ENCODE measurements at places on chromosomes 7 and 10. TPM values are rescaled to one million over a fixed set of nuclear protein-coding genes. Genes with fewer than 3 reads are reported as not detected.

The LGI1 gene
- 9.0 TPM for polyA plus RNA-seq

The C10orf62 gene
- 0.27 TPM for polyA plus RNA-seq

The CTAGE4 gene
- polyA plus RNA-seq: 3.7 TPM

DNA sequence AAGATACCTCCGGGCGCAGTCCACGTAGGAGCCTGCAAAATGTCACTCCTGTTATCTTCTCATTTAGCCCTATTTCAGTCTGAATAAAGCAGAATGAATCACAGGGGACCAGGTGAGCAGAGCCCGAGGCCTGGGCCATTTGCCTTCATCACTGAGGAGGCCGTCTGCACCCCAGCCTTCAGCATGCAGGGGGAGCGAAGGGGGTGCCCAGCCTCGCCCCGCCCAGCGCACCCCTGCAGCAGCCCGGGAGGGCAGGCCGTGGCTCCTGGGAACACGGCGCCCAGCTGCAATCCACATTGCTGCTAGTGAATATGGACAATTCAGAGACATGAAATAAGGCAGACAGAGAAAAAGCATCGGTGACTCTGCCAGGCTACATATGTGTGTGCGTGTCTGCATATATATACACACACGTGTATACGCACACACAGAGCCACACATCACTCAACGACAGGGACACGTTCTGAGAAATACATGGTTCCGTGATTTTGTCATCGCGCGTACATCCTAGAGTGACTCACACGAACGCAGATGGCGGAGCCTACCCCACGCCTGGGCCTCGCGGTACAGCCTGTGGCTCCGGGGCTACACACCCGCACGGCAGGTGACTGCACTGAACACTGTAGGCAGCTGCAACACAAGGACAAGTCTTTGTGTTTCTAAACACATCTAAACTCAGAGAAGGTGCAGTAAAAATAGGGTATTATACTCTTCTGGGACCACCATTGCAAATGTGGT lies 15.2 kb upstream of the ELFN1 start:
- no peak for DNase-seq

GRCh38 chr7:159067576-159068487 lies 76.8 kb downstream of the VIPR2 start:
- no peak for DNase-seq

DNA sequence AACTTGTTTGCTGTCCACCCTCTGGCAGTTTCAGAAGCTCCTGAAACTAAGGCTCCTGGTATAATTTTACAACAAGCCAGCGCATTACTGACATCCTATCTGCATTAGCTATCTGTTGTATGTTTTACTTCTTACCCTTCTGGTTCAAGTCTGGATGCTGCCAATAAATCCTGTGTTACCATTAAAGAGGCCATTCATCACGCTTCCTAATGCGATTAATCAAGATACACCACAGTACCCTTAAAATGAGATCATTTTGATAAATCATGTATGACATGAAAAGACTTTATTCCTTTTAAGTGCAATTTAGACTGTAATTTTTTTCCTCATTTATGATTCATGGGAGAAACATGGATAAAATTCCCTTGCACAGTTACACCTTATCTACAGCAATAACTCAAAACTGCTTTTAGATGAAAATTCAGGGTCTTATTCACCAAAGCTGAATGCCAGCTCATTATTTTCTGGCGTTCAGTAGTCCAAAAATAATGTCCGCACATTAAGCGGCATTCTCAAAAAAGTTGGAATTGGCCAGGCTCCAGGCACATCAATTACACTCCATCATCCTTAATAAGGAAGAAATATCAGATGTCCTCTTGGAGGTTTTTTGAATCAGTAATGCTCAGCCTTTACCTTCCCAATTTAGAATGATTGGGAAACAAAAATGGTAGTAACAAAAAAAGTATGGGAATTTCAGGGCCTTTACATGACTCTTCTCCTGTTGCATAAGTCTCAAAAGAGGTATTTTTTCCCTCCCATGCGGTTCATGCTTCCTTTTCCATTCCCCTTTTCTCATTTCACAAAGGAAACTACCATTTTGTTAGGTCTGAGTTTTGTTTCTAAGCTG lies 878.5 kb downstream of the LRMDA start:
- no peak for DNase-seq

GRCh38 chr10:130227883-130228282 lies 91.7 kb downstream of the GLRX3 start:
- DNase-seq: no peak

- no peak for DNase-seq
These were observed 97.7 kb downstream of the TAF3 start for GRCh38 chr10:7915923-7916536.

DNA sequence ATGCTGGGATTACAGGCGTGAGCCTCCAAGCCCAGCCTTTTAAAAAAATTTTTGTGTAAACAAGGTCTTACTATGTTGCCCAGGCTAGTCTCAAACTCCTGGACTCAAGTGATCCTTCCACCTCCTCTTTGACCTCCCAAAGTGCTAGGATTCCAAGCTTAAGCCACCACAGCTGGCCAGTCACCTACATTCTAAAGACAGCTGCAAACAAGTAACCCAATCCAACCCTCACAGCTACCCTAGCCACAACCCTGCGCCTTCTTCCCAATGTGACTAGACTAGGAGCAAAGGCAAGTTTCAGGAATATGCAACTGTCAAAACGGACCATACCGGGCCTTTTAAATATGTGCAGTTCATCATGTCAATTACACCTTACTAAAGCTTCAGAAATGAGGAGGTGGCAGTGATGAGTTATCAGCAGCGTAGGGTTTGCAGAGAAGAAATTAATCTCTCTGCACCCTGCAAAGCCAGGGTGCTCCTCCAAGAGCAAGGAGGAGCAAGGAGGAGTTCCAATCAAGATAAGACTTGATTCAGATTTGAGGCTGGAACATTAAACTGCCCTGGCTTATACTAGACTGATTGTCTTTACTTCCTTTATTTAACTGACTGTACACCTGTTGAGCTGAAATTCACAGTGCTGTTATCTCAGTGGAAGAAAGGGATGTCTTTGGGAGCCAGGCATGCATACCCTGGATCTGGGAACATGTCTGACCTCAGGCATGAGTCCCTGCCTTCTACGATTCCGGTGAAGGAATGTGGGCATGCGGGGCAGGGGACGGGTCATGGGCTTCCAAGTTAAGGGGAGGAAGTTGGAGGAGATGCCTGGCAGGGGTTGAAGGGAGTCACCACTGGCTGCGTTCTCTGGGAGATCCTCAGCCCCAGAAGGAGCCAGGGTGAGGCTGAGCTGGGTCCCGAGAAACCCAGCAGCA lies 15.5 kb upstream of the TMEM120A start:
- no peak for DNase-seq
